ENCODE measurements at places on chromosomes 12 and 14.

DNA sequence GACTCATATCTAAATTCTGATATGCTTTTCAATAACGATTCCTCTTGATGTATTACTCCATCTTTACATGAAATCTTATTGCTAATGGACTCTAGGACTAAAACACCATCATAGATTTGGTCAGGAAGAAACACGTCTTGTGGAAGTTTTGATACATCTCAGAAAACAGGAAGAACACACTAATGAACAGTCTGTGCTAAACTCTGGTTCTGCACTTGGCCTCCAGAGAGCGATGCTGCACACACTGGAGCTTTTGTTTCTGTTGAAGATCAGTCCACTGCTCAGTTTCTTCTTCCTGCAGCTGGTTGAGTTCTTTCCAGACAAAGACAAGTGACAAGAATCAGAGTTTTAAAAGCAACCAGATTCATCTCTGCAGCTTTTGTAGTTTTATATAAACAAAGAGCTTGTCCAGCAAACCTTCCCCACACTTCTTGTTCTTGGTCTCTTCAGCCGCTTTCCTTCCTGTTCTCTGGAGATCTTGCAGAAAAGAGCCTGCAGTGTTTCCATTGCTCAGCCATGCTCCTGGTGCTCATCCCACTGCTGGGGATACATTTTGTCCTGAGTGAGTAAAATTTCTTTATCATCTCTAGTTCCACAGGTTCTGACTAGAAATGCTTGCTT is 229.1 kb upstream of the OR4E1 start:
- peak; percentile 16 for DNase-seq

- no peak for DNase-seq
Measured at GRCh38 chr14:55120571-55121495, 8.2 kb upstream of the LGALS3 start.

- peak; percentile 38 for DNase-seq
Measured at GRCh38 chr12:105099356-105099755, 8.2 kb upstream of the WASHC4 start.

DNA sequence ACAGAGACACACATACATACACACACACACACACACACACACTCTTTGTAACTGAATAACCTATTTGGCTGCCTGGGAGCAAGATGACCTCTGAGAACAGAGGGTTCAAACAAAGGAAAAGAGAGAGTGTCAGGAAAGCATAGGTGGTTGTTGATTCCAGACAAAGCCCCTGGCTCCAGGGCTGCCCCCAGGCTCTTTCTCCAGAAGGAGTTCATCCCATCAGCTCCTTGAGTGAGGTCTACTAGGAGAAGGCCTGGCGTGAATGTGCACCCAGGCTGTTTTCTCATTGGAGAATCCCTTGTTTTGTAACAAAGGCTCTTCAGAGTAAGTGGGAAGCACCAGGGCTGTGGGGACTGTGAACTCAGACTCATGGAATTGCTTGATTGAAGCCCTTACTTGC is 151.9 kb downstream of the EMP1 start:
- DNase-seq, result no peak

- DNase-seq, result no peak
Measured at GRCh38 chr12:79016181-79016580, 151.6 kb downstream of the SYT1 start.

GRCh38 chr12:26701604-26702215 is 131.3 kb downstream of the ITPR2 start:
- no peak for DNase-seq

GRCh38 chr14:91008759-91009409 is 51.6 kb downstream of the RPS6KA5 start:
- peak; percentile 78 for DNase-seq

GRCh38 chr14:22555384-22556011 is 33.5 kb downstream of the DAD1 start:
- DNase-seq, result no peak

- no peak for DNase-seq
Measured at GRCh38 chr14:100887728-100888335, 15.7 kb downstream of the RTL1 start.
